ENCODE measurements at places on chromosomes 3 and 15.

DNA sequence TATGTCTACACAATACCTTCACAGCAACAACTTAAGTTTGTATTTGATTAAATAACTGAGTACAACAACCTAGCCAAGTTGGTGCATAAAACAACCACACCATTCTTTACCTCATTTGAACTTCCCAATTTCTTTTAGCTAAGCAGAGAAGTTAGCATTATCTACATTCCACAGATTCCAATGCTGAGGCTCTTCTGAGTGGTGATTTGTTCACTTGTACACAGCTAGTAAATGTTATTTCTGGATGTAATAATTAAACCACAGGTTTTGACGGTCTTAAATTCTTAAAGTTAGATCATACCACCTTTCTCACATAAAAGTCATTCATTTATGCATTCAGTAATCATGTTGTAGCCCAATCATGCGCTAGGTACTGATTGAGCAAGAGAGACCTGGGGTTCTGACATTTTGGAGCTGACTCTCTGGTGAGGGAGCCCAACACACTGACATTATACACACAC, 102.5 kb downstream of the SST start:
- no peak for DNase-seq

- no peak for DNase-seq
These were observed 265.5 kb downstream of the ZBBX start for GRCh38 chr3:167114619-167115018.

DNA sequence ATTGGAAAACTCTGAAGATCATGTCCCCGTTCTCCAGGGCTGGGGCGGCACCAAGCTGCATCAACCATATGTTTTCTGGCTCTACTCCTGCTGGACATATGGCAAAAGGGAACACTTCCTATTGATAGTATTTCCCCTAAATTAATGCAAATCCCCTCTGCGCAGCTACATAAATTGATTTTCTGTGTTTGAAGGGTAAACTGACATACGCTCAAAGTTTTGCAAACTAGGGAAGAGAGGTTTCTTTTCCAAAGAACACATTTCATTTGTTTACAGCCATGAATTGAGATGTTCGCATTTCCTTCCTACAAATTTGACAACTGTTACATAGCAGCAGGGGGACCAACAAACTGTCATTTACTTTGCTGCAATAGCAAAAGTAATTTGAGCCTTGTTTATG, 35.9 kb downstream of the CTXND1 start:
- DNase-seq, result no peak

GRCh38 chr3:152973575-152973974, 138.6 kb downstream of the P2RY1 start:
- no peak for DNase-seq

DNA sequence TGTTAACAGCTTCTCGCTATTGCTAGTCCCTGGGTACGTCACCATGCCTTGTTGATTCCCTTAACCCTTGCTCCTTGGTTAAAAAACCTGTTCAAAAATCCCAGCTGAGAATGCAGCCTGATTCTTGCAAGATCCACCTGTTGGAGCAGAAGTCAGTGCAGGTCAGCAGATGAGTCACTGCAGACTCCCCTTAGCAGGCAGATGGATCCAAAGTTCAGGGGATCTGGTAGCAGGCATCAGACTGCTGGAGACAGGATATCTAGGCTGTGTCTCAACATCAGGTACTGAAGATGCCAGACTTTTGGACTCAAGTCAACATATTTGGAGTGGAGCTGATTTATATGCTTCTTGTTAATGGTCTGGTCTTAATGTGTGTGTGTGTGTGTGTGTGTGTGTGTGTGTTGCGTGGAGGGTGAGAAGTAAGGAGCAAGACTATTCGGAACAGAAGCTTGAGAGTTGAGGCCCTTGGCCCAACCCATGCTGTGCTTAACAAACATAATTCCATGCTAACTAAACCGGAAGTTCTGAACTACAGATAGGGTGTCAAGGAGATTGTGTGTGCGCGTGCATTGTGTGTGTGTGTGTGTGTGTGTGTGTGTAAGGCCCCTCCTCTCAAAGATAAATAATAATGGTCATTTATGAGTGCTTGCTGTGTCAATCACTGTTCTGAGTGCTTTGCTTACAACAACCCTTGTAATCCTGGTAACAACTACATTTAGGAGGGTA, 1.0 kb upstream of the C3orf52 start:
- no peak for DNase-seq

GRCh38 chr3:43195115-43195498, 89.2 kb upstream of the POMGNT2 start:
- no peak for DNase-seq

- no peak for DNase-seq
These were observed 682.1 kb upstream of the CFAP20DC start for GRCh38 chr3:59731943-59732342.

GRCh38 chr3:33278163-33278562, 921 bp downstream of the FBXL2 start:
- no peak for DNase-seq

DNA sequence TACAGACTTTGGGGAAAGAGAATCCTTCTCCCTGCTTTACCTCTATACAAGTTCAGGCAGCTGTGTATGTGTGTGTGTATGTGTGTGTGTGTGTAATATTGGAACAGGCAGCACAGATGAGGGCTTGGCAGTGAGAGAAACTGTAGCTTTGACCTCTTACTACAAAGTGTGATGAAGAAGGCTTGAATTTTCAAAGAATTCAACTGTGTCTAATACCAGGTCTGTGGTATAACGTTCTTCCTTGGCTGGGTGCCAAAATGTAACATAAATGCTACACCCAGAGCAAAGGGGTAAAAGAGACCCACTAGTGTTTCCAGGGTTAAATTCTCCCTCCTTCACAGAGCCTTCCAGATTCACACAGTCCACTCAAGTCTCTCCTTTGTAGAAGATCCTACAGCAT, 51.1 kb downstream of the CHST2 start:
- DNase-seq, result no peak

DNA sequence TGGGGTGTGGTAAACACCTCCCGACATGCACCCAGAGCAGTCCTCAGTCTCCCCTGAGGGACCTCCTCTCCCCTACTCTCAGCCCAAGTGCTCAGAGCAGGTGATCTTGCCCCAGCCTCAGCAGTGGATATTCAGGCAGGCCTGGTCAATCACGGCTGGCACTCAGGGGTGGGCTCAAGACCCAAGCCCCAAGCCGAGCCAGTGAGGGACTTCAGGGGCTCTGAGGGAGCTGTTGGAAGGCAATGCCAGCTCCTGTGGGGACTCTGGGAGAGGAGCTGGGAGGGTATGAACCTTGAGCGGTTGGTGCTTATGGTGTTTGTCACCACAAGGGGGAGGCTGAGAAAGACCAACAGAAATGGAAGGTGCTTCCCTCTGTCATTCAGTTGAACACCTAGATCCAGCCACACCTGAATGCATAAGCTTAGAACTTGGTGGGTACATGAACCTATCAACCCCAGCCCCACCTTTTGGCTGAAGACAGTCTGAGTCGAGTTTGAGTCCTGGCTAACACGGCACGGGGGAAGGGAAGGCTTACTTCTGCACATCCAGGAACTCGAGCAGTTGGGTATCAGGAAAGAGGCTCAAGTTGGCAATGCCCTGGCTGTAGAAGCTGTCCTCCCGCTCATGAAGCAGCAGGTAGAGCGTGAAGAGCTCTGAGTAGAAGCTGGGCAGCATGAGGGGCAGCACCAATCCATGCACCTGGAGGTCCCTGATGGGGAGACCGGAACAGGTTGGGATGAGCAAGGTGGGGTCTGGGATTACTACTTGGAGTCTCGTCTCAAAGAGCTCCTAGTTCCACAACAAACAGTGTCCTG, 19.2 kb downstream of the ALS2CL start:
- DNase-seq, result no peak

- no peak for DNase-seq
These were observed 378.9 kb upstream of the ALCAM start for GRCh38 chr3:104987859-104988258.

DNA sequence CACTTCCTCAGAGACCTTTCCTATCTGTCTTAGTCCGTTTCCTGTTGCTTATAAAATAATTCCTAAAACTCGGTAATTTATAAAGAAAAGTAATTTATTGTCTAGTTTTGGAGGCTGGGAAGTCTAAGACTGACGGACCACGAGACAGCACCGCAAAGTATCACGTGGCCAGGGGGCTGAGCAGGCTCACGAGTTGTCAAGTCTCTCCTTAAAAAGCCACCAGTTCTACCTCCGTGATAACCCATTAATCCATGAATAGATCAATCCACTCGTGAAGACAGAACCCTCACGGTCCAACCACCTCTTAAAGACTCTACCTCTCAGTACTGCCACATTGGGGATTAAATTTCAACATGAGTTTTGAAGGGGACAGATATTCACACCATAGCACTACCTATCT, 821 bp downstream of the LINS1 start:
- DNase-seq, result peak; percentile 20

DNA sequence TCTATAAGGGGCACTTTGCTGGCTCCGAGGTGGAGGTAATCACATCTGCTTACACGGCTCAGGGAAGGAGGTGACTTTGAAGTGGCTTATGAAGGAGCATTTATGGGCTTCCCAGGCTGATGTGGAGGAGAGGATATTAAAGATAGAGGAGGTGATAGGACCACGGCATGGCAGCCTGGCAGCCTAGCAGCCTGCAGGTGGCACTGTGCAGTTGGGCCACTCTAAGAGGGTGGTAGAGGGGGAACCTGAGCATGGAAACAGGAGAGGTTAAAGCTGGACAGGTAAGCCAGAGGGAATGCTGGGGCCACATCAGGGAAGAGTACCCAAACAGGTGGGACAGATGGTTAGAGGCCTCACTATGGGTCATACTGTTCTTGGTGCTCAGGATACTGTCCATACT, 375.0 kb downstream of the WDR72 start:
- no peak for DNase-seq

- no peak for DNase-seq
These were observed 24.7 kb downstream of the ZNF80 start for GRCh38 chr3:114212646-114213045.

DNA sequence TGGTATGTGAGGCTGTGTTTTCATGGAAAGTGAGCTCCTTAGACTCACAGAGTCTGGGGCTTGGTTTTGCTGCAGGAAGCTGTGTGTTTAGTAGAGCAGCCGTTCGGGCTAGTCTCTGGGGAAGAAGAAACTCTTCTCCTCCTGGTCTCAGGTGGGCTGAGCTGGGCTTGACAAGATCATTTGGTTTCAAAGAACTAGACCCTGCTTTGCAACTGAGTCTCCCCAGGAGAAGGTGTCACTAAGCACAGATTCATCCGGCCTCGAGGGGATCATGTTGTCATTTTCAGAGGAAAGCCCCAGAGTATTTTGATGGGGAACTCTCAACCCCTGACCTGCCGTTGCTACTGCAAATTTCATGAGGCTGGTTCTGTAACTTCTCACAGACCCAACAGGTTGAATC, 188.5 kb downstream of the FAM43A start:
- no peak for DNase-seq

GRCh38 chr15:25771338-25771706, 91.8 kb downstream of the ATP10A start:
- no peak for DNase-seq

DNA sequence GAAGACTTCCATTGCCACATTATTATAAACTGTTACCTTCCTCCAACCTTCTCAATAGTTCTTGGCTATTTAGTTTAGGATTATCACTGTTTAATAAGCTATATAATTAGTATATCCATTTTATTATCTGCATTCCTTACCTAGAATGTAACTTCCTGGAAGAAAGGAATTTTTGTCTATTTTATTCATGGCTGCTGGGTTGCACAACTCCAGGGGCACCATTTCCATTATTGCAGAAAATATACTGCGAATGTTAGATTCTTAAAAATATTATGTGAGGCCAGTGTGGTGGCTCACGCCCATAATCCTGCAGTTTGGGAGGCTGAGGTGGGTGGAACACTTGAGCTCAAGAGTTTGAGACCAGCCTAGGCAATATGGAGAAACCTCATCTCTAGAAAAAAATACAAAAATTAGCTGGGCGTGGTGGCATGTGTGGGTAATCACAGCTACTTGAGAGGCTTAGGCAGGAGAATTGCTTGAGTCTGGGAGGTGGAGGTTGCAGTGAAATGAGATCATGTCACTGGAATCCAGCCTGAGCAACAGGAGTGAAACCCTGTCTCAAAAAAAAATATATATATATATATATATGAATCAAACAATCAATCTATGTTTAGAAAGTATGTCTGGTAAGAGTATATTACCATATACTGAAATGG, 19.9 kb downstream of the CLDN1 start:
- DNase-seq, result no peak

GRCh38 chr15:100708916-100709315, 106.5 kb downstream of the ASB7 start:
- DNase-seq, result no peak

- no peak for DNase-seq
These were observed 405.8 kb upstream of the SUCLG2 start for GRCh38 chr3:68060191-68060590.
